ENCODE measurements at places on chromosomes 2 and 18.

DNA sequence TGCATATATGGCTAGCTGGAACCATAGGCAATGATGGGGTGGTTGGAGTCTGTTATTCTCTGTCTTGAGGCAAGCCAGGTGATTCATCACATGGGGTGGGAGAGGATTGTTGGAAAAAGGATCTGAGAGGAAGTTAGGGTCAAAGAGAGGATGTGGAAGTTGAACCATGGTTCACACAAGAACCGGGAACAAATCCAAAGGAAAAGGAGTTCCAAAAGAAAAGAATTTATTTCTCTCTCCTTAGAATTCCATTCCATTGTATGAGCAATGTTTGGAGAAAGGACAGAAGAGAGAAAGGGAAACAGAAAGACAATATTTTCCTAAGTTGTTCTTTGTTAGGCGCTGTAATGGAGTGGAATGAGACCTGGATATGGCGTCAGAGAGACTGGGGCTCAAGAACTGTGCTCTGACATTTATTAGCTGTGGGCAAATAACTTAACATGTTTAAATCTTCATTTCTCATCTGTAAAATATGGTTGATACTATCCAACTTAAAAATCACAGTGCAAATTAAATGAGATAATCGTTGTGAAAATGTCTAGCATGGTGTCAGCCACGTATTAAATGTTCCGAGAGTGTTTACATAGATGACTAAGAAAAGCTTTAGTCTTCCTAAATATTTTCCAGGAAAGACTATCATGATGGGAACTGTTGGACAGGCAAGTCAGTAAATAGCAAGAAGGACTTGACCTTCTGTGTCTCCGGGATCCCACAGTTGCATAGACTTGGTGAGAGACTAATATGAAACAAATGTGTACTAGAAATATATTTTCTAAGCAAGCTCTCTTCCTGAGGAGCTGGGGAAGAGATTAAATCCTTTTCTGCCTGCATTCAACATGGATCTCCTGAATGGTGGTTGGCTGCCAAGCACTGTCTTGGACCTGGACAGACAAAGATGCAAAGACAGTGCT, 71.4 kb downstream of the TRIB2 start:
- no peak for DNase-seq

DNA sequence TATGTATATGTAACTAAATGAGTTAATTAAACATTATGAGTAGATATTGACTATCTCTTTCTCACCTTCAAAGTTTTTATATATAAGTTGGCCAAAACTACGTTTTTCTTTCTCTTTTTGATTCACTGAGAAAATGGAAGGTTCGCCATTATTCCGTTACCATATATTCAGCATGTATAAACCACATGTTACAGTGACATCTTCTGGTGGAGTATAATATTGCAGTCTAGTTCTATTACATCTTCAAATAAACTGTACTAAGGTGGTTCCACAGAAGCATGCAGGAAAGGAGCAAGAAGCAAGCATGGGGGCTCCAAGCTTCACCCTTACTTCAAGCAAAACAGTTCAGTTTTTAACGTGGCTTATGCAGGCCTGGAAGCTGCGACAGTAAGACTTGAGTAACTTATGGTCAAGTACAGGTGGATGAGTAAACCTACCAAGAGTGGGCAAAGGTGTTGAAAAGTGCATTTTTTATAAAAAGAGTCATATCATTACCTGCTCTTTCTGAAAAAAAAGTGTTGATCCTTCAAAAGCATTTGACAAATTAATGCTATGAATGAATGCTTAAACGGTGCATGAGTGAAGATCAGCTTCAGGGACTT, 129.8 kb upstream of the RAB6C start:
- DNase-seq, result peak; percentile 42

DNA sequence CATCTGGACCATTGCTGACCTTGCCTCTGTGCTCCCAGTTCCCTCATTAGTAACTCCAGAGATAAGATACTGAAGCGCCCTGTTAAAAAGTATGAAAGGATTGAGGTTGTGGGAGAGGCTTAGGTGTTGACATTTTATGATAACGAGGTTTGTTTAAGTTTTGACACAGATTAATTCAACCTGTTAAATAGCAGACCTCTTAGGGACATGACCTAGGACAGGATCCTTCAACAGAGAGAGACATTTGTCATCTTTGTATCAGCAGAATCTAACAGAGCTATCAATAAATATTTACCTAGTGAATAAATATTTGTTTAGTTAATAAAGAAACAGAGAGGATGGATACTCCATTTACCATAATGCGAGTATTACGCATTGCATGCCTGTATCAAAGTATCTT, 99.5 kb downstream of the DCC start:
- DNase-seq, result no peak

DNA sequence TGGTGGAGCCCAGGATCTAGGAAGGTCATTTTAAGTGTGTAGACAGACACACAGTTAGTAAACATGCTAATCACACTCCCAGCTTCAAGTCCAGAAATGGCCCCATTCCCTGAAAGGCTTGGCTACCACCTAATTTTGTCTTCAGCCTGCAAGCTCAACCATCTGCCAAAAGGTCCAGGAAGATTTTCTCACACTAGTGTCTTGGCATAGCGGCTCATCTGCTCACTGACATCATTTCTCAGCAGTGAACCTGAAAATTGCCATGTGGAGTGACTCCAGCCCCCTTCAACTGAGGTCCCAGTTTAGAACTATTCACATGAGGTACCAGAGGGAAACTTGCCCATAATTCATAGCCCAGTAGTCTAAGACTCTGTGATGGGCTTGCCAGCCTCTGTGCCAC, 748.9 kb downstream of the LRP1B start:
- DNase-seq, result no peak

GRCh38 chr2:85853499-85854165, 35.2 kb downstream of the ST3GAL5 start:
- no peak for DNase-seq

GRCh38 chr2:111126581-111126980, 5.9 kb downstream of the BCL2L11 start:
- no peak for DNase-seq
